ENCODE measurements at places on chromosomes 6 and 20. TPM values are rescaled to one million over a fixed set of nuclear protein-coding genes. Genes with fewer than 3 reads are reported as not detected.
A peak's percentile ranks its signal among the peaks of the same experiment; 100 is the strongest.

DNA sequence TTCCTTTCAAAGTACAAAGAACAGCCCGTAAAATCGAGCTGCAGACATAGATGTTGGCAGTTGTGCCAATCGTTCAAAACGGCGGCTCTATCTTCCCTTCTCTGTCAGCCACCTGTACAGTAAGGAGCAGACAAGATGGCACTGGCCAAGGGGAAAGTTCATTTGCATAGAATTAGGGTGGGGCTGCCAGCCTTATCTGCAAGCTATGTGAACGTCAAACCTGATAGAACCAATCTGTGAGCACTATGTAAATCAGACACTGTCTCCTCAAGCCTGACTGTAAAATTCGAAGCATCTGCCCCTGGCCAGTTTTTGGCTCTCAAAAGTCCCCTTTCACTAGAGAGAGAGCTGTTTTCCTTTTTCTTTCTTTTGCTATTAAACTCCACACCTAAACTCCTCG lies 374.5 kb downstream of the EPM2A start:
- H3K36me3 ChIP-seq = no peaks in the 10 kb centered on the region
- no peak for DNase-seq
- H3K4me3 ChIP-seq = no peak overlapping the region
- no peak overlapping the region for H3K27ac ChIP-seq
- no peaks in the 10 kb centered on the region for H3K4me1 ChIP-seq

DNA sequence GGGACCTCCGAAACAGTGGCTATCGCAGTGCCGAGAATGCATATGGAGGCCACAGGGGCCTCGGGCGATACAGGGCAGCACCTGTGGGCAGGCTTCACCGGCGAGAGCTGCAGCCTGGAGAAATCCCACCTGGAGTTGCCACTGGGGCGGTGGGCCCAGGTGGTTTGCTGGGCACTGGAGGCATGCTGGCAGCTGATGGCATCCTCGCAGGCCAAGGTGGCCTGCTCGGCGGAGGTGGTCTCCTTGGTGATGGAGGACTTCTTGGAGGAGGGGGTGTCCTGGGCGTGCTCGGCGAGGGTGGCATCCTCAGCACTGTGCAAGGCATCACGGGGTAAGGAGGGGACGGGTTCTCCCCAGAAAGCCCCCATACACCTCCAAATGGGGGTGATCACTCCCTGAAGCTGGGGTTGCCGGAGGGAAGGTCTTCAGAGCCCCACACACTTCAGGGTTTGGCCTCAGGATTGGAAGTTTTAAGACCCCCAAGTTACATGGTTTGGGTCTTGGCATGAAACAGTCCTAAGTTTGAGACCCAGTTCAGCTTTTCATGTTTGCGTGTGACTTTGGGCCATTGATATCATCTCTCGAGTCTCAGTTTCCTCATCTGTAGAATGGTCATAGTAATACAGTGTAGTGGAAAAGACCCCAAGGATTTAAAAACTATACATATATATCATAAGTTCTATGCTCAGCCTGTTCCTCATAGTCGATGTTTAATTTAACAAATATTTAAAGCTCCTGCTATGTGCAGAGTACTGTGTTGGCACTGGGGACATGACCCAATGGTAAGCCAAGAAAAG lies 4.3 kb downstream of the BPIFB4 start:
- H3K36me3 ChIP-seq = no peaks in the 10 kb centered on the region
- H3K27ac ChIP-seq = no peak overlapping the region
- H3K4me1 ChIP-seq = no peaks in the 10 kb centered on the region
- no peaks in the 10 kb centered on the region for H3K27me3 ChIP-seq
- no peak for DNase-seq

FNDC1 gene
- total RNA-seq = 4.3 TPM

GRCh38 chr20:61297986-61298385 lies 45.9 kb downstream of the CDH4 start:
- no peak overlapping the region for H3K27ac ChIP-seq
- no peak for DNase-seq
- H3K4me1 ChIP-seq = peaks cover 7% of the 10 kb centered on the region
- H3K4me3 ChIP-seq = no peak overlapping the region
- no peaks in the 10 kb centered on the region for H3K27me3 ChIP-seq

DNA sequence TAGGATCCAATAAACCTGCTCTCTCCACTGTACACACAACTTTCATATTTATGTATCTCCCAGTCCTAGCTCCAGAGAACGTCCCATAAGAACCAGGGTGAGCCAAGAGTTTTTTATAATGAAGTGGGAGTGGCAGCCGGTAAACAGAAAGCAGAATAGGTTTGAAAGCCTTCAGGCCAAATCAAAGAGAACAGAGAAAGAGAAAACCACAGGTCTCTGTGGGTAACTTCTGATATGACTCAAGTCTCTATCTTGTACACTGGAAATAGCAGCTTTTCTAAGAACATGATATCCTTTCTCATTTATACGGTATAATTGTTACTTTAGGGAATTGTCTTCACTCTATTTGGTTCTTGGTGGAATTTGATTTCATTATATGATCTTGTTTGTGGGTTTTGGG lies 273.6 kb downstream of the PACRG start:
- H3K27ac ChIP-seq = no peak overlapping the region
- H3K36me3 ChIP-seq = no peaks in the 10 kb centered on the region
- no peaks in the 10 kb centered on the region for H3K27me3 ChIP-seq
- no peak overlapping the region for H3K4me3 ChIP-seq
- DNase-seq = no peak
- no peaks in the 10 kb centered on the region for H3K4me1 ChIP-seq

- no peak overlapping the region for H3K4me3 ChIP-seq
- peak overlapping the region; percentile 1 for H3K27ac ChIP-seq
- no peaks in the 10 kb centered on the region for H3K27me3 ChIP-seq
- no peaks in the 10 kb centered on the region for H3K36me3 ChIP-seq
Measured at GRCh38 chr6:51983564-51983963, 103.8 kb downstream of the PKHD1 start.

- DNase-seq = no peak
- H3K27me3 ChIP-seq = no peaks in the 10 kb centered on the region
- peaks cover 21% of the 10 kb centered on the region for H3K36me3 ChIP-seq
- no peak overlapping the region for H3K27ac ChIP-seq
Measured at GRCh38 chr6:15472621-15473020, 190.2 kb downstream of the DTNBP1 start.

GRCh38 chr6:113927001-113927400 lies 43.9 kb downstream of the HDAC2 start:
- H3K27ac ChIP-seq = no peak overlapping the region
- DNase-seq = no peak

- H3K27me3 ChIP-seq = no peaks in the 10 kb centered on the region
- no peak overlapping the region for H3K4me3 ChIP-seq
- no peaks in the 10 kb centered on the region for H3K36me3 ChIP-seq
- peaks cover 22% of the 10 kb centered on the region for H3K4me1 ChIP-seq
Measured at GRCh38 chr20:19275630-19276071, 63.2 kb downstream of the SLC24A3 start.

CST4 gene
- not detected for total RNA-seq

DNA sequence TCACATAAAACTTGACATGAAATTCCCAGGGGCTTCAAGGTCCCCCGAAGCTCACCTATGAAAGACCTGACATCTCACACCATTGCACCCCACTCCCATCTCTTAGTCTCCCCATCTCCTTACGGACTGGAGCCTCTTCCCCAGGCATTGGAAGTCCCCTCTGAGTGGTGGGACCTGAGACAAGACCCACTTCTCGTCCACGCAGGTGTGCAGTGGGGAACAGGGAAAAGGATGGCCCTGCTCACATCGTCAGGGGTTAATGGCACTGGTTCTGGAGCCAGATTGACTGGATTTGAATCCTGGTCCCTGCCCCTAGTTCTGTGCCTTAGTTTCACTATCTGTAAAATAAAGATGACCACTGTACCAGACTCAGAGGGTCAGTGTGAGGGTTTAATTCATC lies 15.5 kb downstream of the ADGRF1 start:
- H3K36me3 ChIP-seq = no peaks in the 10 kb centered on the region
- no peak overlapping the region for H3K4me3 ChIP-seq
- DNase-seq = no peak
- H3K27ac ChIP-seq = no peak overlapping the region
